NCI-H2227 treated with DMSO at 0.1 percent for 48 hours (cell line): ENCODE measurements at places on chromosomes 4 and X.

- no peak for DNase-seq
Observed at GRCh38 chrX:55030271-55031205, at the start of gene ALAS2. Gene ALAS2, minus strand, starts transcription at chrX:55030977. Its CDS starts 4,977 bp downstream, at chrX:55026000.

DNA sequence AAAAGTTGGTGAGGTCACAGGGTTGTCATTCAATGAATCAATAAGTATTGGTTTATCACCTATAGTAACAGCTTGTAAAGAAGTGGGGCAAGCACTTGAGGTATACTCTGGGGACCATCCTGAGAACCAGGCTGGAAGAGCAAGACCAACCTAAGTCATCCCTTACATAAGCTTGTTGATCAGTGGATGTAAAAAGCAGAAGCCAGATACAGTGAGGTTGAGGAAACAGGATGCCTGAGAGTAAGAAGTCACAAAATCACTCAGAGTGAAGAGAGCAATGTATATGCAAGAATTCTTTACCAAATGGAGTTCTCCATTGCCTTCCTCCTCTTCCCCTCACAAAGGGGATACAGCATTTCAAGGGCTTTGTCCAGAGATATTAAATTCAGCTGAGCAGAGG is 76.3 kb upstream of the PACRGL start:
- DNase-seq = no peak

DNA sequence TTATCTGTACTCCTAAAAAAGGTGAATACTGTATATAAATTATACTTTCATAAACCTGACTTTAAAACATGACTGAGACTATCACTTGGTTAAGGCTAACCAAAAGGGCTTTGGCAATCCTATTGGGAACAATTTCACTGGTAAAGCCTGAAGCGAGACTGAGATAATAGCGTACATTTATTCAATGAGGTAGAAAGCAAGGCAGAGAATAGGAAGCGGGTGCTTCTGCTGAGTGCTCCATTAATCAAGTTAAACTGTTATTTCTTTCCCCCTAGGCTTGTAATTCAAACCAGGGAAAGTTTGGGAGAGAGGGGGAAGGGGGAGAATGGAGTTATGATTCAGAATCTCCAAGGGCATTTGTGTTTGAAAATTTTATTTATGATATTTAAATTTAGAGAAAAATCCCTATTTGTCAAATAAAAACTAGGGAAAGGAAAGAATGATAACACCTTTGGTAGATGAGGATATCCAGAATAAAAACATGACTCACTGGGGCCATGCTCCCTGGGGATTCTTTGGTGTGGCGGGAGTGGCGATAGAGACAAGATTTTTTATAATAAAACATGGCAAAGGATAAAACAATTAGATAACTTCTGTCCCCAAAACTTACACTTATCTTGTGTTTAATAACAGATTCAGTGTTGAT is 34.6 kb upstream of the SORBS2 start:
- DNase-seq = no peak

DNA sequence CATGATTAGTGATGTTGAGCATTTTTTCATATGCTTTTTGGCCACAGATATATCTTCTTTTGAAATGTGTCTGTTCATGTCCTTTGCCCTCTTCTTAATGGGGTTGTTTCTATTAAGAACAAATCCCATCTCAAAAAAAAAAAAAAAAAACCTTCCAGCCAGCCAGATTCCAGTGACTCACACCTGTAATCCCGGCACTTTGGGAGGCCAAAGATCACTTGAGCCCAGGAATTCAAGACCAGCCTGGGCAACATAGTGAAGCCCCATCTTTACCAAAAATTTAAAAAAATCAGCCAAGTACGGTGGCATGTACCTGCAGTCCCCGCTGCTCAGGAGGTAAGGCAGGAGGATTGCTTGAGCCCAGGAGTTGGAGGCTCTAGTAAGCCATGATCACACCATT is 5.1 kb downstream of the RAB33B start:
- no peak for DNase-seq

GRCh38 chr4:72969976-72970375 is 99.5 kb downstream of the COX18 start:
- DNase-seq = no peak

DNA sequence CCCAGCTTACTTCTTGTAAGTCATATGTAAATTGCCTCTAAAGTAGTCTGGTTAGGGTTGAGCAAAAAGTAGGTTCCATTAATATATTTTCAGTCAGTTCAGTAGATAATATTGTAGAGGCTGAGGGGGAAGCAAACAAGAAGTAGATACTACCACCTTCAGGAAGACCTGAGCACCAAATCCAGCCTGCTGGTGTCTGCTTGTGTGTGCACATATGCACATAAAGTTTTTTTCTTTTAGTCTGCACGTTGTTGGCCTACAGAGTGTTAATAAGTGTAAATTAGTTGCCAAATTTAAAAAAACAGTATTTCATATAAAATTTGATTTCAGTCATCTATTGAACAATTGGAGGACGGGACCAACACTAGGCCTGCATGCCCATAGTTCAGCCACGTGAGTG is 76.7 kb downstream of the CCKAR start:
- no peak for DNase-seq

DNA sequence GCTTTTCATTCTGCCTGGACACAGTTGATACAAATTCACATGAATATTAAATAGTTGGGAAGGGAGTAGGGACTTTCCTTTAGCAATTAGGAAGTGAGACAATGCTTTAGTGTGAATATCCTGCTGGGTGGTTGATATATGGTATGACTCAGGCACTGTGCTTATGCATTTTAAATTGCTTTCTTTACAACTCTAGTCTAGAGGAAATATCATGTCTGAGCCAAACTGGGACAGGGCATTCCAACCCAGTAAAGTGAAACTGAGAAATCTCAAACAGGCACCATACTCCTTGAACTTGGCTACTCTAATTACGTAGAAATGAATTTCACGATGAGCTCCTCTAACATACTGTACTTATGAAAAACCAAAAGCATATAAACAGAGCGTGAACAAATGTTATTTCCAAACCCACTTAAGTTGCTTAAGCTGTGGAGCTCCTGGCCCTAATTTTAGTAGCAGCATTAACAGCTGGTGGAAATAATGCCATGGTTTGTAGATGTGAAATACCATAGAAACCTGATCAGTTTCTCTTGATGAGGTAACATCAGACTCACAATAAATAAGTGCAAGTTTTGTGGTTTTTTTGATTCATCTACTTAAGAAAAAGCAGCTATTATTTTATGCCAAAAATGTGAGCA is 242.9 kb upstream of the GK2 start:
- no peak for DNase-seq

- DNase-seq = no peak
Observed at GRCh38 chrX:23656684-23657083, 10.6 kb upstream of the PRDX4 start.

DNA sequence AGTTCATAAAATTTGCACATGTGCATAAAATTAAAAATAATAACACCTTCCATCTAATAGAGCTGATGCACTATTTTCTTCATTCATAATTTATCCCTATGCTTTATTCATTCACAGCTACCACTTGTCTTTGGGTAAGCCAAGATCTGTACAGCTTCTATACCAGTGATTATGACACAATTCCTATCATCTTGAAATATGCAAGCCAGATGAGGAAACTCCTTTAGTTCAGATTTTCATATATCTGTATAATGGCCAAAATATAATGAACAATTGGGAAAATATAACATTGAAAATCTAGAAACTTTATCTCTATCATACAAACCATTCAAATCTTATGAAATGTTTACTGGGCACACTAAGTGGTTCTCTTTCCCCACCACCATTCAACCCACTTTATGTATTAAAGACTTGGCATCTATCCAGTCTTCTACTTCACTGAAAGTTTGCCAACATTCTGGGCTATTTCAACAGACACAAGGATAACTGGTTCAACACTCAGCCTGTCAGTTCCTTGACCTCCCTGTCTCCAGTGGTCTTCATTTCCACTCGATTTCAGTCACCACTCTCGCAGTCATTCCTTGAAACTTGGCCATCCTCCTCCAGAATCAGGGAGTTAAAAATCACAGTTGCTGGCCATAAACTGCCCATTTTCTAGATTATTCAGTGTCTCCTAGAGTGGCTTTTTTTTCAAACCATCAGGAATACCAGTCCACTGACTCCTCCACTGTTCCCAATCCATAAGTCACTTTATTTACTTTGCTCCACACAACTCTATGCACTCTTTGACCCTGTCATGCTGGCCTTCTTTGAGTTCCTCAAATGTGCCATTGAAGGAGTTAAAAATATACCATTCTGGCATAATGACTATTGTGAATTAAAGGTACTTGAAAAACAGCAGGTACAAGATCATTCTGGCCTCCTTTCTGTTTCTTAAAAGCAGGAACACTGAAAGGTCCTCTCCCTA is 85.5 kb downstream of the CAMK2D start:
- DNase-seq = no peak

GRCh38 chr4:7183161-7183560 is 9.2 kb upstream of the SORCS2 start:
- no peak for DNase-seq

- no peak for DNase-seq
Observed at GRCh38 chrX:63918611-63919010, 133.6 kb upstream of the ARHGEF9 start.

GRCh38 chr4:36747277-36748129 is 466.1 kb downstream of the DTHD1 start:
- DNase-seq = no peak
